ENCODE measurements at places on chromosomes 11 and 22.

DNA sequence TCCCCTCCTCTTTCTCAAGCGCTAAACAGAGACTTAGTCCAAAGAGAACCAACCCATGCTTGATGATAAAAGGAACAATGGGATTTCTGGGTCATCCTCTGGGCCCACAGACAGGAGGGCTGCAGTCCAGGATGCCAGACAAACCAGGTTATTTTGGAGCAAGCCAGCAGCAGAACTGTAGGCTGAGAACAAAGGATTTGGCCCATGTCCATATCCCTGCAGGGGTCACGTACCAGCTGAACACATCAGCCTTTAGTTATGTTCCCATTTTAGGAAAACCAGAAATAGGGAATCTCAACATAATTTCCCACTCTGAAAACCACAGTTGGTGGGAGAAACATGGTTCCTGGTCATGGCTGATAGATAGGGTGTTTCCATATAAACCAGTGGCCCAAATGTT lies 533.6 kb upstream of the CADM1 start:
- DNase-seq: peak; percentile 70

DNA sequence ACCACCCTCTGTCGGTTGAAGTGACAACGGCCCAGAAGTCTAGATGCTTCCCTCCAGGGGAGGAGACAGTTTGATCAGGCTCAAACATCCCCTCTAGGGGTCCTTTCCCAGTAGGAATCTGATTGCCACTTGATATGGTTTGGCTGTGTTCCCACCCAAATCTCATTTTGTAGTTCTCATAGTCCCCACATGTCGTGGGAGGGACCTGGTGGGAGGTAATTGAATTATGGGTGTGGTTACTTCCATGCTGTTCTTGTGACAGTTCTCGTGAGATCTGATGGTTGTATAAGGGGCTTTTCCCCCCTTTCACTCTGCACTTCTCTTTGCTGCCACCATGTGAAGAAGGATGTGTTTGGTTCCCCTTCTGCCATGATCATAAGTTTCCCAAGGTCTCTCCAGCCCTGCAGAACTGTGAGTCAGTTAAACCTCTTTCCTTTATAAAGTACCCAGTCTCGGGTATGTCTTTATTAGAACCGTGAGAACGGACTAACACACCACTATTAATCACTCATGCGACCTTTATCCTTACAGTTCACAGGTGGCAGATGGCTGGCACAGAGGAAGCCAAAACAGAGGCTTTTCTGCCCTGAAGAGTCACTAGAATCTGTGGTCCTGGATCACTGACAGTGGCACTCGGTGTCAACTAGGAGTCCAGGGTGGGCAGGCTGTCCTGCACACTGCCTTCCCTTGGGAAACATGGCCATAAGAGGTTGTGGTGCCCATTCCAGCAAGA lies 21.6 kb downstream of the ASPHD2 start:
- DNase-seq: no peak

GRCh38 chr11:24295360-24295759 lies 201.5 kb upstream of the LUZP2 start:
- no peak for DNase-seq

GRCh38 chr11:65130631-65131416 lies 3.5 kb downstream of the SYVN1 start:
- no peak for DNase-seq

GRCh38 chr11:117607449-117607848 lies 189.6 kb downstream of the DSCAML1 start:
- DNase-seq: no peak

DNA sequence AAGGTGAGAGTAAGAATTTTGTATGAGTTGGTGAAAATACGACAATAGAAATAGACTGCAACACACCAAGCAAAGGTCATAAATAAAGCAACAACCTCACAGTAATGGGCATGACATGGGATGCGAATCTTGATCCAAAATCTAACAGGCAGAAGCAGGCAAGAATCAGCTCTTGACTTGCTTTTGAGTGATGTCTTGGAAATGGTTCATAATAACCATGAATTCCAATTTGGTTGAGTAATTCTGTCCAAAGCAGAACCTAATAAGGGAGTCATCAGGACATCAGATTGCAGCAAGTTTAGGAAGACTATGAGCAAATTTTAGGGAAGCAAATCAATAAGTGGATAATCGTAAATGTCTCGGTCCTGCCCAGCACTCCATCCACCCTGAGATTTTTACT lies 224.0 kb upstream of the ISX start:
- no peak for DNase-seq

DNA sequence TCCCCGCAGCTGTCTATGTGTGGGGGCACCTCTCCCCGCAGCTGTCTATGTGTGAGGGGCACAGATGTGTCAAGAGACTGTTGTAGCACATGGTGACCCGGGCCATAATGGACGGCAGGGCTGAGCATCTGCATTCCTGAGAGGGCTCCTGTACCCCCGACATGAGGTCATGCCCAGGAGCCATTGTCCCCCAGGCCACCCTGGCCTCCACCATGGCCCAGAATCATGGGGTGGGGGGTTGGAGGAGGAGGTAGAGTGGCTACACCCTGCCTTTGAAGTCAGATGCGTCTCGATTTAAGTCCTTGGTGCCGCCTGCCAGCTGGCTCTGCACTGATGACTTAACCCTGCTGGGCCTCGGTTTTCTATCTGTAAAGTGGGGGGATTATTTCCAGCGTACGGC lies 49.1 kb downstream of the ARHGAP8 start:
- DNase-seq: no peak

DNA sequence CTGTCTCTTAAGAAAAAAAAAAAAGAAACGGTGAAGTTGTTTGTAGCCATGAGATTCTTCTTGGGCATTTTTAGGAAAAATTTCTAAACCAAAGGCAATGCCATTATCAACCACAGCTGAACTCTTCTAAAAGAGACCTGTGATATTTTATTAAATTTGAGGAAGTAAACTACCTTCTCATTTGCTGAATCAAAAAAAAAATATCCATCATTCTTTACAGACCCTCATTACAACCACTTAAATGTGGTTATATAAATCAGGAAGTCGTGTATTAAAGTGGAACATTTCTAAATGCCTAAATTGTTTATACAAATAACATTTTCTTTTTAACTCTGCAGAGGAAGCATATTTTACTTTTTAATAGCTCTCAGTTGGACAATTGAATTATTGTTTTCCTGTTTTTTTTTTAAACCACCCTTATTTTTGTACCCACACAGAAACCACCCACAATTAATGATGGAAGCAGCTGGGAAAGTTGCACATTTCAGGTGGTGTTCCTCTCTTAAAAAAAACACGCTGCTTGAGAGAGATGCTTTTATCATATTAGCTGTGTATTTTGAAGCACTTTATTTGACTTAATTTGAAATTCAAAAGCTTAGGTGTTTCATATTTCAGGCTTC lies 91.2 kb downstream of the ARHGAP42 start:
- DNase-seq: no peak

GRCh38 chr22:29383740-29384139 lies 4.6 kb downstream of the AP1B1 start:
- DNase-seq: no peak

GRCh38 chr11:91081440-91082043 lies 858.7 kb upstream of the CHORDC1 start:
- peak; percentile 79 for DNase-seq

DNA sequence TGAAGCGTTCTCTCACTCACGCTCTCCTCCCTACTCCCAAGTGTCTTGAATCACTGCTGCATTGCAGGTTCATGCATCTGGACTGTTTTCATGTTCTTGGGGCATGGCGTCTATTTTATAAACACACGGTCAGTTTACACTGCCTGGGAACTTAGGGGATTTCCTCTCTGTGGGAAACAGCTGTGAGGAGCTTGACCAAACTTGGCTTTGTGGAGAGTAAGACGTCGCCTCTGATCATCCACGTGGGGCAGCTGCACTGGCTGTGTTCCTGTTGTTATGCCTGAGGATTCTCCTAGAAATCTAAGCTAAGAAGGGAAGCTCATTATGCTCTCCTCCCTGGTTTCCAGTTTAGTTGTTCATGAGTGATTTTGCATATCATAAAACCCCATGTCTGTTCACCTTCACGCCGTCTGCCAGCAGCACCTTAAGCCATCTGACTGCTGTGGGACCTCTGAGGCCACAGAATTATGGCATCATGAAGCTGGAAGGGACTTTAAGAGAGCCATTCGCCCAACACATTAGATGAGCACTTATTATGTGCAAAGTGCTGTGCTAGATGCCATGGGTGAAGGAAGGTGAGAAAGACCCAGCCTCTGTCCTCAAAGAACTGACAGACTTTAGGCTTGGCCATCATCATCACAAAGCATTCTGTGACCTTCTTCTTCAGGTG lies 38.8 kb upstream of the POU2AF1 start:
- DNase-seq: peak; percentile 15

GRCh38 chr11:66218036-66218435 lies 50.4 kb upstream of the RAB1B start:
- no peak for DNase-seq

DNA sequence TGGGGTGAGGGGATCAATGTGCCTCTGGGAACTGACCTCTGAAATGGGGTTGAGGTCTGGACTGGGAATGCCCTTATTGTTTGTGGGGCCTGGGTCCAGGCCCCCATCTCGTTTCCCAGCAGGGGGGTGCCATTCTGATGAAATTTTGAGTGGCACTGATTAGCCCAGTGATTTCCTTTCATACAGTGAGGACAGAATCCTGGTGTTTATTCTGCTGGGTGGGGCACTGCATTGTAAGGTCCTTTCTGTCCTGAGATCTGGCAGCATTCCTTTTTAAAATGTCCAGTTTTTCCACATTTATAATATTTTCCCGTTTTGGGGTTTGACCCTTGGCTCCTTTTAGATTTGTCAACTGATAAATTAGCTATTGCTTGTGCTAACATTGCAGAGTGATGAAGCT lies 27.1 kb downstream of the OR10A6 start:
- DNase-seq: no peak

DNA sequence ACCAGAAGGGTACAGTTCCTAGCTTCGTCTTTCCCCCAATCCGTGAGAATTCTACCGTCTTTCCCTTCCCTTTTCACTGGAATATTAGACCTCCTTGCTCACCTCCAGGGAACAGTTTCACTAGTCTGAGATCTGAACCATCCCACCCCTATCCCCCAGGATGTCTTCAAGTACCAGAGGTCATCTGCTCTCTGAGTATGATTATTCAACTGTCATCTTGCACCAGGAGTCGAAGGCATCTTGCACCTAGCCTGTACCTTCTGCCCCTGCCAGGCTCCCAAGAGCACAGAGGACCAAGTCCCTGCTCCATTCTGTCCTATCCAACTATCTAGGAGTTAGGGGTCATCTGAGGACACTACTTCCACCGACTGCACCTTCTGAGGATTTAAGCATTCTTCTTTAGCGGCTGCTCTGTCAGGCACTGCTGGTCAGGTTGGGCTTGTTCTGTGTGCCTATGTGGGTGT lies 804 bp downstream of the ACER3 start:
- no peak for DNase-seq

DNA sequence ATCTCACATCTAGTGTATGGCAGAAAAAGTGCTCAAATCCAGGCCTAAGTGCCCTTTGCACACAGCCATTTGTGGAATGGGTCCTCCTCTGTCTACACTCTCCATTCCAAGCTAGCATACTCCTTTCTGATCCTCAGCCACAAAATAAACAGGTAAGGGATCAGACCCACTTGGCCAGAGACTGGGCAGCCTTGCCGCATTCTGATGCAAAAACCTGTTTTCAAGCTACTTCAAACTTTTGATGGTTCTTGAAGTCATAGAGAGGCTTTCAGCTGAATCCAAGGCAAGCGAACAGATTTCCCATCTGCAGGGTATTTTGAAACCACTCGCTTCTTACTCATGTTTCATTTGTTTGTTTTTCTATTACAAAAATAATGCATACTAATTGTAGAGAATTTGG lies 136.6 kb upstream of the NAV2 start:
- DNase-seq: no peak

DNA sequence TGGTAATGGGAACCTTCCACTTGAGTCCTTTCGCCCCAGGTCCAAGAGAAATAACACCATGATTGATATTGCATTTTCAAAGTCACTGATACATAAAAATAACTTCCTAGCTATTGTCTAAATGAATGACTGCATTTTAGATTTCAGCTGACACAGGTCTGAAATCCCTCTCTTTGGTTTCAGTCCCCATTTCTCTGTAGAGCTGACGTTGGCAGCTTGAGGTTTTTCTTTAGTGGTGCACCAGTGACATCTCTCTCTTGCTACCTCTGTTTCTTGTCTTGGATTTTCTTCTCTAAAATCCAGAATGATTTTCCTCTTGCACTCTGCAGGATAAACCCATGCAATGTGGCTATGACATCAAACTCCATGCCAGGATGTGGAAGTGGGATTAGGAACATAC lies 31.7 kb upstream of the SORL1 start:
- no peak for DNase-seq

GRCh38 chr22:16609548-16610261 lies 17.1 kb upstream of the CCT8L2 start:
- DNase-seq: no peak

DNA sequence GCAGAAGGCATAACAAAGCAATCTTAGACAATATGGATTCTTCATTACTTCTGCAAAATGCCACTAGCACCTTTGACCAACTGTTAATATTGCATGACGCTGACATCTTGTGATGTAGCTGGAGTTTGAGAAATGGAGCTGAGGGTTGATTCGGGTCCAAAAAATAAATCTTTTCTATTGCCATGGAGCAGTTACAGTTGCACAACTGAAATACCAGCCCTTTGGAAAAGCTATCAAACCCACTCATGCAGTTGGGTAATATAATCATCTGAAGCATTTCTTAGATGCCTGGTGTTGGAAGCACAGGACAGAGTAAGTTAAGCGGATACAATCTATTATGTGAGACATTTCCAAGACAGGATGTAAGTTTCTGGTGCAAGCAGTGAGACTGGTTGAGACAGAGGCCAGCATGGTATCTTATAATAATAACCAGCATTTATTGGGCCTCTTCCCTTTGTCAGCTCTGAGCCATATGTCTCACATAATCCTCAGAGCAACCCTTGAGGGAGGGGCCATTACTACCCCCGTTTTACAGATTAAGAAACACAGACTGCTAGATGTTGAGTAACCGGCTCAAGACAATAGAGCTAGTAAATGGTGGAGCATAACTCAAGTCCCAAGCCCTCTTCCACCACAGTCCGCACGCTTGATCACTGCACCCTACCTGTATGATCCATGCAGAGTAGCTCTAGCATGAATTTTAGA lies 74.9 kb upstream of the CAPRIN1 start:
- DNase-seq: peak; percentile 12

- DNase-seq: no peak
Observed at GRCh38 chr11:17648528-17648927, 70.8 kb upstream of the MYOD1 start.

- no peak for DNase-seq
Observed at GRCh38 chr11:88435415-88435814, 97.9 kb upstream of the CTSC start.

DNA sequence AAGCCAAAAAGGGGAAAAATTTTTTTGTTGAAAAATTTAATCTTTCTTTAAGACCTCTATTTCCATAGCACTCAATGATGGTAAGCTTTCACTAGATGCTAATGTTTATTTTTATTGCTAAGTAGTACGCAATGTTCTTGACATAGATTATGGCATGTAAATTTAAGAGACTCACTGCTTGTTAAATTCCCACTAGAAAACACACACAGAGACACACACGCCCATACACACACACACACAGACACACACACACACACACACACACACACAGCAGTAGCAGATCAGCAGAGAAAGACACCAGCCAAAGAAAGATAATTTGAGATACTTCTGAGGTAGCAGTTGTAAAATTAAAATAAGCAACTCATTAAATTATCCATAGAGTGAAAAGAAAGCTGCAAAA lies 16.0 kb upstream of the BDNF start:
- no peak for DNase-seq

GRCh38 chr11:33920838-33921613 lies 29.1 kb upstream of the LMO2 start:
- DNase-seq: peak; percentile 86
